ENCODE measurements at places on chromosomes 12 and 14.

GRCh38 chr14:23119363-23120327 is 590 bp upstream of the CEBPE start:
- no peak for DNase-seq
- H3K27me3 ChIP-seq = no peaks in the 10 kb centered on the region
- peak overlapping the region; percentile 15 for H3K4me3 ChIP-seq
- H3K4me1 ChIP-seq = no peaks in the 10 kb centered on the region
- H3K36me3 ChIP-seq = no peaks in the 10 kb centered on the region

DNA sequence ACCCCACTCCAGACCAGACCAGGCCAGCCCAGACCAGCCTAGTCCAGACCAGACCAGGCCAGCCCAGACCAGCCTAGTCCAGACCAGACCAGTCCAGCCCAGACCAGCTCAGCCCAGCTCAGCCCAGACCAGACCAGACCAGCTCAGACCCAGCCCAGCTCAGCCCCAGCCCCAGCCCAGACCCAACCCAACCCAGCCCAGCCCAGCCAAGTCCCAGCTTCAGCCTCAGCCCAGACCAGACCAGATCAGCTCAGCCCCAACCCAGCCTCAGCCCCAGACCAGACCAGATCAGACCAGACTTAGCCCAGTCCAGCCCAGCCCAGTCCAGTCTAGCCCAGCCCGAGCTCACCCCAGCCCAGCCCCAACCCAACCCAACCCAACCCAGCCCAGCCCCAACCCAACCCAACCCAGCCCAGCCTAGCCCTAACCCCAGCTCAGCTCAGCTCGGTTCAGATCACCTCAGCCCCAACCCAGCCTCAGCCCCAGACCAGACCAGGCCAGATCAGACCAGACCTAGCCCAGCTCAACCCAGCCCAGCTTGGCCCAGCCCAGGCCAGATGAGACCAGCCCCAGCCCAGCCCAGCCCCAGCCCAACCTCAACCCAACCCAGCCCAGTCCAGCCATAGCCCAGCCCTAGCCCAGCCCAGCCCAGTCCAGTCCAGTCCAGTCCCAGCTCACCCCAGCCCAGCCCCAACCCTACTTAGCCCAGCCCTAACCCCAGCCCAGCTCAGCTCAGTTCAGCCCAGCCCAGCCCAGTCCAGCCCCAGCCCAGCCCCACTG is 204.7 kb downstream of the BCL11B start:
- H3K4me3 ChIP-seq = no peak overlapping the region
- H3K36me3 ChIP-seq = no peaks in the 10 kb centered on the region
- no peak for DNase-seq
- no peaks in the 10 kb centered on the region for H3K27me3 ChIP-seq

DNA sequence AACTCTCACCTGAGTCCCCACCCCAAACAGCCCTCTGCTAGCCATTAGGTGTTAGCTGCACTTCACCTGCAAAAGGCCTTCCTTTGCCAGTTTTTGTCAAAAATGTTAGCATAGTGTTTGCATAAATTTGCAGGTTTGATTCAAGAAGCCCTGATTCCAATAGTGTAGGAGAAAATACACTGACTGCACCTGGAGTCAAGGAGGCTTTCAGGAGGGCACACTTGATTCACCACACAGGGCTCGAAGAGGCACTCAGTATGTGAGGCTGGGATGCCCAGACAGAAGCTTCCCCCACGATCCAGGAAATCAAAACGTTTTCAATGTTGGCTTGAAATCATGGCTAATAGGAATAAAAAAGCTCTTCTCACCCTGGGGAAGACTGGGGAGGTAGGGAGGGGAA is 40.5 kb upstream of the DDX11 start:
- H3K4me1 ChIP-seq = no peaks in the 10 kb centered on the region
- no peak overlapping the region for H3K4me3 ChIP-seq
- no peaks in the 10 kb centered on the region for H3K27me3 ChIP-seq
- no peaks in the 10 kb centered on the region for H3K36me3 ChIP-seq
- DNase-seq = no peak
- no peak overlapping the region for H3K27ac ChIP-seq

GRCh38 chr12:43329375-43329774 is 222.6 kb downstream of the ADAMTS20 start:
- no peaks in the 10 kb centered on the region for H3K4me1 ChIP-seq
- no peak overlapping the region for H3K27ac ChIP-seq
- H3K36me3 ChIP-seq = no peaks in the 10 kb centered on the region
- H3K27me3 ChIP-seq = no peaks in the 10 kb centered on the region
- H3K4me3 ChIP-seq = no peak overlapping the region
- no peak for DNase-seq

- H3K36me3 ChIP-seq = peaks cover 18% of the 10 kb centered on the region
- H3K27ac ChIP-seq = peak overlapping the region; percentile 100
- peaks cover 22% of the 10 kb centered on the region for H3K4me1 ChIP-seq
- DNase-seq = no peak
Measured at GRCh38 chr12:6337958-6338433, 3.9 kb downstream of the TNFRSF1A start.

- H3K4me1 ChIP-seq = no peaks in the 10 kb centered on the region
- no peaks in the 10 kb centered on the region for H3K27me3 ChIP-seq
- H3K4me3 ChIP-seq = no peak overlapping the region
Measured at GRCh38 chr12:107478881-107479280, 206.7 kb upstream of the PWP1 start.

- peaks cover 11% of the 10 kb centered on the region for H3K4me1 ChIP-seq
- no peak overlapping the region for H3K27ac ChIP-seq
- H3K4me3 ChIP-seq = no peak overlapping the region
- DNase-seq = no peak
- H3K27me3 ChIP-seq = no peaks in the 10 kb centered on the region
Measured at GRCh38 chr14:102779574-102780315, 2.5 kb downstream of the TRAF3 start.
